ENCODE measurements at places on chromosomes 1 and 21.

DNA sequence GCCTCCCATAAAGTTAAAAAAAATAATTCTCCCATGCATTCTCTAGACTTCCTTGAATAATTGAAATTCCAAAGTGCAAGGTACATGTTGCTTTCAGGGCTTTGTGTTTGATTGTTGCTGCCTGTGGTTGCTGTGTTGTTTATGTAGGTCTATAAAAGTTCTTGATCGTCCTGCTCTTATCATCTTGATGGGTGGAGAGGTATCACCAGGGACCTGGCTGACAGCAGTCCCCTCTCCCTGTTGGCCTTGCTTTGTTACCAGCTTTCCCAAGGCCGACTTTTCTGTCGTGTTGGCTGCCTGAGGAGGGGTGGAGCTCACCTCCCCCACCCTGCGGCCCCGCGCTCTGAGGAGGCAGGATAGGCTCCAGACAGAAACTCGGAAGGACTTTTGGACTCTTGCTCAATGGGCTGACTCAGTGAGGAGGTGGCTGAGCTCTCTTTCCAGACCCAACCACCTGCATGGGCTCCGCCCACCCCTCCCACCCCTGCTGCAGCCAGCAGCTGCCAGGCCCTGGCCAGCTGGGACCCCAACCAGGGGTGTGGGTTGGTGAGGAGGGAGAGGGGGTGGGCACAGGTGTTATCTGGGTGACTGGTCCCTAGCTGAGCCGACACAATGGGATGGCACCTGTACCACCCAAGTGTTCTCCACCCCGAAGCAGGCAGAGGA, 2.0 kb downstream of the INAVA start:
- DNase-seq: no peak

GRCh38 chr1:158809256-158809655, 21.9 kb upstream of the MNDA start:
- DNase-seq: no peak

DNA sequence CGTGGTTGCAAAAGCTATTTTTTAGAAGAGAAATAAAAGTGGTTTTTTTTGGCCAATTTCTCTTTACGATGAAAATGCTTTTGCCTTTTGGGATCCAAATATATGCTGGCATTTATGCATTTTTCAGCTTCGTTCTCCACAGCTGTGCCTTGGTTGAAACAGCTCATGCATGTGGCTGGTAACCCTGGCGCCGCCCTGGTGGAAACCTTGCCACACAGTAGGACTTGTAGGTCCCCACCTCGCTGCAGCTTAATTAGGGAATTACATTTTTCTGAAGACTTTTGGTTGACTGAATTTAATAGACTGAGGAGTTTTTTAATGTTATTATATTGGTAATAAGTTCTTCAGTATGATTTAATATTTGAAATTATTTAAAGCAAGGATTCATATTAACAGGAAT, 12.7 kb upstream of the PCP4 start:
- no peak for DNase-seq

GRCh38 chr1:55825461-55825860, 610.3 kb upstream of the USP24 start:
- no peak for DNase-seq

DNA sequence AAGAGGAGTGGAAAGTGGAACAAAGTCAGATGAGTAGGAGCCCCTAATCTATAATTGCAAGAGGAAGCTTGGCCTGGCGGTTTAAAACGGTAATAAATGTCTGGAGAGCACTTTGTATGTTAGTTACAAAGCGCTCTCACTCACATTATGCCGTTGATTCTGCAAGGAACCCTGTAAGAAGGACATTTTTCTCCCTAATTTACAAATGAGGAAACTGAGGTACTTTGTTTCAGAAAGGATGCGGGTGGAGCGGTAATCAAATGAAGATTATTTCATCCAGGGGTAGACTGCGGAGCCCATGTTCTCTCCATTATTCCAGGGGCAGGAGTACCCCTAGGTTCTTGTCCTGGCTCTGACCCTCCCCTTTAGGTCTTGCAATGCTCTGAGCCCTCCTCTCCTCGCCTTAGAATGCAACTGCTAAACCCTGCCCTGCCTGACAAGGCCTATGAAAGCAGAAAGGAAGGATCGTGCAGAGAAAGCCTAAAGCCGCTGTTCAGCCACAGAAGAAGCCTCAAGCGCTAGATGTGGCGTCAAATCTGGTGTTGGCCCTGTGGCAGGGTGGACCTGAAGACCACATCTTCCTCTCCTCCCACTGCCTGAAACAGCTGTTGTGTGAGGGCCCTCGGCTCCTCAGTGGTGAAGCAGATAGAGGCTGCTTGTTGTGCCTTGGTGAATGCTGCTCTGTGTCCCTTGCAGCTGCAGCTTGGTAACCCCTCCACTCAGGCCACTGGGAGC, 588 bp upstream of the PACC1 start:
- DNase-seq: no peak

- no peak for DNase-seq
Measured at GRCh38 chr1:119005724-119006405, 17.7 kb upstream of the TBX15 start.

DNA sequence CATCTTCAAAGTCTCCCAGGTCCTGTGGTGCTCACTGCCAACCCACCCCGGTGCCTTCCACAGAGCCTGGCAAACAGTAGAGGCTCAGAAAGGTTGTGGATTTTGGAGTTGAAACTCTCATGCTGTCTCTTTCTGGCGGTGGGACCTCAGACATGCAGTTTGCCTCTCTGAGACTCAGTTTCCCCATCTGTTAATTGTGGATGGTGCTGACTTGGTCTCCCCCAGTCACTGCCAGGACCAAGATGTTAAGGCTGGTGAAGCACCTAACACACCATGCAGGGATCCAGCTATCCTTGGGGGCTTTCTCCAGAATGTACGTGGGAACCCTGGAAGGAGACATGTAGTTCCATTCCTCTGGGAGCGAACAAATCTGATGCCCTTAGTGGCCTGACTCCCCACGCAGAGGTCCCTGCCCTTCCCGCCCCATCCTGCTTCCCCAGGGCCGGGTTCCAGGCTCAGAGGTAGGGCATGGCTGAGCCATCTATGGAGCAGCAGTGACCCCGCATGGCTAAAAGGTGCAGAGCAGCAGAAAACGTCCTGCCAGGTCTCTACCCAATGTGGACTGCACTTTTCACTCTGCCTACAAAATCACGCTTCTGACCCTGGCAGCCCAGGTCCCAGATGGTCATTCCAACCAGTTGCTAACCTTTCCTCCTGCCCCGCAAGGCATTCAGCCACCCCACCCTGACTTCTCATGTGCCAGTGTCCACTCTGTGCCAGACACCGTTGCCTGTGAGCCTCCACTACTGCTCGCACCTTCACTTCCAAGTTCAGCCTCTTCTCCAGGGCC, 9.2 kb upstream of the TTC22 start:
- peak; percentile 26 for DNase-seq

- no peak for DNase-seq
Measured at GRCh38 chr1:207047505-207047904, 3.5 kb downstream of the YOD1 start.

- DNase-seq: no peak
Measured at GRCh38 chr1:222955964-222956363, 141.1 kb downstream of the DISP1 start.

DNA sequence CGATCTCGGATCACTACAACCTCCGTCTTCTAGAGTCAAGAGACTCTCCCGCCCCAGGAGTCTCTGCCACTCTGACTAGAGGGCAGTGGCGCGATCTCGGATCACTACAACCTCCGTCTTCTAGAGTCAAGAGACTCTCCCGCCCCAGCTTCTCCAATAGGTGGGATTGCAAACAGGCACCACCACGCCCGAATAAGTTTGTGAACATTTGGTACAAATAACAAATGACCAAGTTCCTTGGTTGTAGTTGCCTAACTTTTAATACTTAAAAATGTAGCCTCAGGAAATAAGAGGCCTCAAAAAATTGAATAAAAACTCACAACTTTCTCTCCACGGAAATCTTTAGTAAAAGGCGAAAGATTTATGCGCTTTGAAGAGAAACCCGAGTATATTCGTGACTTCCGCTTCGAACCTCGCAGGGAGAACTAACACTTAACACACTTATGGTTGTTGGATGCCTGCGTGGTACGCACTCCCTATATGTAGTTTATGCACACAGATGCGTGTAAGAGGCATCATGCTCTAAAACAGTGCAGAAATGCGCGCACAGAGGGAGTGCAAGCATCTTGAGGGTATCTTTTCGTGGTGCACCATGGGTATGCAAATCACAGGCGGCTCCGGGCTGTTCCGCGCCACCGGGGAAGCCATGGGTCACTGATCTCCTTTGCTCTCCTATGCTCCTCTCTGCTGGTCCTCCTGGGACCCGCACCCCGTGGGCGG, 11.4 kb downstream of the BTBD19 start:
- DNase-seq: peak; percentile 92
